ENCODE measurements at places on chromosomes 7 and 10.

GRCh38 chr7:35556515-35557471 lies 138.1 kb downstream of the HERPUD2 start:
- DNase-seq = no peak

GRCh38 chr7:47577321-47577919 lies 4.5 kb downstream of the TNS3 start:
- no peak for DNase-seq

- DNase-seq = no peak
These were observed 16.7 kb upstream of the SLC26A4 start for GRCh38 chr7:107643938-107644308.

- DNase-seq = no peak
These were observed 35.0 kb upstream of the ZNF32 start for GRCh38 chr10:43683451-43684291.

DNA sequence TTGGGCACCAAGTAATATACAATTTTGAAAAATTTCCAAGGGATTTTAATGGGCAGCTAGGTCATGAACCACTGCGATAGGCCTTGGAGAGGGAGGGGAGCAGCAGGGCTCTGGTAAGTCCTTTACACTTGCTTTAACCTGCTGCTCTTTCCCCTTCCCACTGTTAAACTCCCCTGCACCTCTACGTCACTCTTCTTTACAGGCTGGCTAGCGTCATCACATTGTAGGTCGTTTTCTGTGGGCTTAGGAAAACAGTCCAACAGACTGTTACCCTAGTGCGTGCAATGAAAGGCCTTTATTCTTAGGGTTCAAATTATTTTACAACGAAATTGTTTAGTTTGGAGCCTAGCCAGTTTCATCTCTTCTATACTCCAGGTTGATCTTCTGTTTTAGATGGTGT lies 235.7 kb downstream of the AUTS2 start:
- no peak for DNase-seq

GRCh38 chr10:88157981-88158465 lies 294.6 kb downstream of the PTEN start:
- DNase-seq = no peak

- DNase-seq = no peak
These were observed 5.7 kb downstream of the CUX1 start for GRCh38 chr7:101823096-101823495.

Measured in stimulated activated CD8-positive, alpha-beta memory T cell treated with anti-CD3 and anti-CD28 coated beads, Interleukin-4, amount 100 ng/mL, for 1 hour (primary cell).